ENCODE measurements at places on chromosomes 3 and 15. TPM values are rescaled to one million over a fixed set of nuclear protein-coding genes. Genes with fewer than 3 reads are reported as not detected.

- DNase-seq = peak; percentile 43
Observed at GRCh38 chr3:152272771-152273242, 4.1 kb downstream of the MBNL1 start.

Gene GOLGA8J
- total RNA-seq = not detected

Gene OR4M2
- total RNA-seq = not detected

Gene HTR3E
- not detected for total RNA-seq

Gene TIPIN
- total RNA-seq = 13.1 TPM

DNA sequence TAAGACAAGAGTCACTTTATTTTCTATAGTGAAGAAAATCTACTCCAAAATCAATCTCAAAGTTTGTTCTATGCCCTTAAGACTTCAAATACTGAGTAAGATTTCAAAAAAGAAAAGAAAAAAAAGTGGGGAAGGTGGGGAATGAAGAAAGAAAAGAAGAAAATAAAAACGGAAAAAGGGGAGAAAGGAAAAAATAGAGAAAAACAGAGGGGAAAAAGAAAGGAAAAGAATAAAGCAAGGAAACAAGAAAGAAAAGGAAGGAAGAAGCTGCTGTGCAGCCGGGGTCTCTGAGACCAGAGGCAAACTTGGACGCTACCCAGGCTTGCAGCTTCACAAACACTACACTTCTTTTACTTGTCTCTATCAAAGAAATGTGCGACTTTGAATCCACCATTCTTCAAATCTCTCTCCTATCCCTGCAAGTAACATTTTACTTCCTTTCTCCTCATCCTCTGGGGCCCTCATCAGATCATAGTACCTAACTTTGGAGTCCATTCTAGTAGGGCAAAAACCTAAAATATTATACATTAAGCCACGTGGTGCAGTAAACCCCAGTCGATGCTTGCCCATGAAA, 279.8 kb downstream of the FOXP1 start:
- DNase-seq = no peak

- DNase-seq = no peak
Observed at GRCh38 chr3:99111235-99111634, 209.7 kb upstream of the DCBLD2 start.

DNA sequence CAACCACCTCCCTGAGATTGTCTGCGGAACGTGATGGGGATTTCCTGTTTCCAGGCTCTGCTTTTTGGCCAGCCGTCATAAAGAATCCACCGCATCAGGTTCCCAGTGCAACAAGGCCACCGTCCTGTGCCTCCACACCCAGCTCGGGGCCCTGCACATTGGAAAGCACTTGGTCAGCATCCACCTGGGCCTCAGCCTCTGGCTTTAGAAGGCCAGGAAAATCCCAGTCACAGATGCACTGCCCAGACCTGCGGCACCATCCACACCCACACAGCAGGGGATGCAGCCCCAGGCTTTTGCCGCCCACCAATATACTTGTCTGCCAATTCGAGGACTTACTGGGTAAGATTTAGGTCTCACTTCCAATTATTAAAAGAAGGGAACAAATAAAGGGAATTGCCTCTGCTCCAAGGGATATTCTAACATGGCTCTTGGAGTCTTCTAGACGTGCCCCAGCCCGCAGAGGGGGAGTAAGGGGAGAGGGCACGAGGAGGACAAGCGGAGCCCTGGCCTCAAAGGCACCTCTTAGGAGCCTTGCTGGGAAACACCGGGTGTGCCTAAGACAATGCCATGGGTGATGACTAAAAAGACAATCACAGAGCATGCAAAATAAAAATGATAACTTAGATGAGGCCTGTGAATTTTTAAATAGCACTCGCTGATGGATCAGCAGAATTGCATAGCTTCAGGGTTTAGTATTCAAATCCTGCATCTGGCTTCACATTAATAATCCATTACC, 169.2 kb downstream of the FOXP1 start:
- no peak for DNase-seq

Gene AGTR1
- not detected for total RNA-seq

Gene FMN1
- total RNA-seq = 19.6 TPM

Gene TMEM207
- not detected for total RNA-seq

DNA sequence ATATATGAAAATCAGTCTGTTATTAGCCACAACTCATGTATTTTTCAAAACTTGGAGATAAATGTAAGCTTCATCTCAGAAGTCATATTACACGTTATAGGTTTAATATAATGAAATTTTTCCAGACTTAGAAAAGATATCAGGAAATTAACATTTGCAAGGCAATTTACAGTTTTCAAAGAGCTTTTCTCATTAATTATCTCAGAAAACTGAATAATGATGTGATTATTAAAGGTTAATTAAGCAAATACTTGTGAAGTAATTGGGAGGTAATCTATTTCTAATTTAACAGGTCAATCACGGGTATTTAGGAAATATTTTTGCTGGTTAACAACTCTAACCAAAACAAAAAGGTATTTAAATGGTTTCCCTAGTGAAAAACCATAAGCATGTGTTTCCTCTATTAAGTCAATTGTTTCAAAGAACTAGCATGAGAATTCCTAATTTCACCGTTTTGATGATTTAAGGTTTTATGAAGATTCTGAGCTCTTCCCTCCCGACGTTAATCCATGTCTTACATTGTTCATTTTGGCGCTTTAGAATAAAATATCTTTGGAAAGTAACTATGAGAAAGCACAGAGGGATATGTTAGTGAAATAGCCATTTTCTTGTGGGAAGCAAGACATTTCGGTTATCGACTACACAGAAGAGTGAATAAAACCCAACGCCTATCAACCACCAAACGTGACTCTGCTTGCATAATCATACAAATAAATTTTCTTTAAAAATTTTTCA, 1.5 kb upstream of the NEO1 start:
- no peak for DNase-seq

Gene SERPINI2
- total RNA-seq = not detected

- no peak for DNase-seq
Observed at GRCh38 chr3:178127221-178127620, 409.0 kb upstream of the KCNMB2 start.

Gene CCDC80
- 162 TPM for total RNA-seq

Gene CHST13
- 0.52 TPM for total RNA-seq

GRCh38 chr3:145557405-145557804, 603.6 kb downstream of the PLOD2 start:
- DNase-seq = no peak

DNA sequence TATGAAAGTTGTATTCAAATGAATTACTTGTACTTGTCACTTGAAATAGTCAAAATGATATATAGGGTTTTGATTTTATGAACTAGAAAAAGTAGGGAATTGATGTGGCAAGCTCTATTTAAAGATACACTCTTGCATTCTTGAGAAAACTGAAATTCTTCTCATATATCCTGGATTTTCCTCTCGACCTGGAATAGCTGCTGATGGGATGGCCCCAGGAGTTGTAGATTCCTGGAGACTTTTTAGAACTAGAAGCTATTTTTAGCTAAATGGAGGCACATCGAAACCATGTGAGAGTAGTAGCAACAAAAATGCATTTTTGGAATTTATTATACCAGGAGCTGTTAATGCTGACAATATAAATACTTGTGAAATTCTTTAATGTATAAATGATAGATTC, 125.9 kb downstream of the LEKR1 start:
- no peak for DNase-seq
